ENCODE measurements at places on chromosomes 12 and 14. TPM values are rescaled to one million over a fixed set of nuclear protein-coding genes. Genes with fewer than 3 reads are reported as not detected.
A peak's percentile ranks its signal among the peaks of the same experiment; 100 is the strongest.

- no peak for DNase-seq
Observed at GRCh38 chr12:3947781-3948180, 74.6 kb upstream of the PARP11 start.

- DNase-seq: no peak
Observed at GRCh38 chr12:113867258-113867657, 98.9 kb downstream of the RBM19 start.

GRCh38 chr14:25011095-25011494 lies 38.9 kb downstream of the STXBP6 start:
- DNase-seq: no peak

DNA sequence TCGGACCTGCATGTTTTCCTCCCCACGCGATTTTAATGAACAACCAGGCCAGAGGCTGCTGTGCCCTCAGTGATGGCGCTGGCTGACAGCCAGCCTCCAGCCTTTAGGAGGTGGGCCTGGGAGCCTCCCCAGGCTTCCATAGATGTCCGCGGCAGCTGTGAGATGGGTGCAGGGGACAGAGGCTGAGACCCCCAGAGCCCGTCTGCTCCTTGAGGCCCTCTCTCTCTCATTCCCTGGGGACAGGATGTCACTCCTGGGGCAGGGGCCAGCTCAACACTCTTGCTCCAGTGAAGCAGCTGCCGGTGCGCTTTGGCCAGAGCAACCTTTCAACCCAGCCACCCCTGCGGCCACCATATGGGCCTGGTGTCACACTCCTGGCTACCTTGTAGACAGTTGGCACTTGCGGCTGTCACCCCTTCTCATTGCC lies 24.8 kb downstream of the MVK start:
- peak; percentile 18 for DNase-seq

DNA sequence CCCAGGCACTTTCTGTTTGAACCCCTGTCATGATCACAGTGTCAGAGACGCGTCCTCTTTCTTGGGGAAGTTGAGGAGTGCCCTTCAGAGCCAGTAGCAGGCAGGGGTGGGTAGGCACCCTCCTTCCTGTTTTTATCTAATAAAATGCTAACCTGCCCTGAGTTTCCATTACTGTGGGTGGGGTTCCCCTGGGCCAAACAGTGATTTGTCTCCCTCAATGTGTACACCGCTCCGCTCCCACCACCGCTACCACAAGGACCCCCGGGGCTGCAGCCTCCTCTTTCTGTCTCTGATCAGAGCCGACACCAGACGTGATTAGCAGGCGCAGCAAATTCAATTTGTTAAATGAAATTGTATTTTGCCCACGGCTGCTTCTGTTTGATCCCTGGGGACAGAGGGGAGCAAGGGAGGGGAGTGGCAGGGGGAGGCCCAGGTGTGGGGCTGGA lies 5.1 kb downstream of the SHMT2 start:
- DNase-seq: no peak

DNA sequence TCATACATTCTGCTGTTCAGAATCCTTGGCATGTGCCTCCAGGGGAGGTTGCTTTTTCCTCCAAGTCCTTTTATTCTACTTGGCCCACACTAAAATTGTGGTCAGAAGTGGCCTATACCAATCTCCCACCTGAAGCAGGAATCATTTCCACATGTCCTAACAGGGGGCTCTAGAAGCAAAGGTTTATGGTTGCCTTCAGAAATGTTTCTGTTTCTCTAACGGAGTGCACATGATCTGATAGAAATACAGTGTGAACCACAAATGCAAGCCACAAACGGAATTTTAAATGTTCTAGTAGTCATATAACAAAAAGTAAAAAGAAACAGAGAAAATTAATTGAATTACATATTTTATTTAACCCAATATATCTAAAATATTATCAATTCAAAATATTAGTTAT lies 4.0 kb downstream of the PTGER2 start:
- no peak for DNase-seq

DNA sequence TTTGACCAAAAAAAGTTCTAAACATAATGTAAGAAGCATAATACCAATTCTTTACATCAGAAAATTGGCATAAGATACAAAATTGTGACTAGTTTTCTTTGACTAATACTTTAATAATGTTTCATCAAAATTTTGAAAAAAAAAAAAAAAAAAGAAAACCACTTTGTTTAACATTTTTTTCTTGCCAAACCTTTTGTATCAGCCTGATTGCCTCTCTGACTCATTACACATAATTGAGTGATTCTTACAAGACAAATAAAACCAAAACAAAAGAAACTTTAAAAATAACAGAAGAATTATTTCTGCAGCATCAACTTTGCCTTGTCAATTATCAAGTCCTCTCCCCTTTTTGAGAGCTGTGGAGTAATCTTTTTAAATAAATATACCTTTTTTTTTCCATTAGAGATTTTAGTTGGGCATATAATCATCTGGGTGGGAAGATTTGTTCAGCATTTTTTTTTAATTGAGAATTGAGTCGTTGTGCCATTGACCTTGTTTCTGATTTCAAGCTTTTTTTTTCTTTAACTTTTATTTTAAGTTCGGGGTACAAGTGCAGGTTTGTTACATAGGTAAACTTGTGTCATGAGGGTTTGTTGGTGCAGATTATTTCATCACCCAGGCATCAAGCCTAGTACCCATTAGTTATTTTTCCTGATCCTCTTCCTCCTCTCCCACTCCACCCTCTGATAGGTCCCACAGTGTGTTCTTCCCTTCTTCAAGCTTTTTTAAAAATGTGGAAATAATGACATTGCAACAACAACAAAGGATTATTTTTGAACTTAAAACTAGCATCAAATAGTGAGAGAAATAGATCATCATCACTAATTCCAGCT lies 45.8 kb upstream of the HMGA2 start:
- DNase-seq: no peak

GRCh38 chr12:26878661-26879119 lies 45.7 kb upstream of the ITPR2 start:
- peak; percentile 88 for DNase-seq

- DNase-seq: no peak
Observed at GRCh38 chr12:117387832-117388231, 26.4 kb upstream of the NOS1 start.

DNA sequence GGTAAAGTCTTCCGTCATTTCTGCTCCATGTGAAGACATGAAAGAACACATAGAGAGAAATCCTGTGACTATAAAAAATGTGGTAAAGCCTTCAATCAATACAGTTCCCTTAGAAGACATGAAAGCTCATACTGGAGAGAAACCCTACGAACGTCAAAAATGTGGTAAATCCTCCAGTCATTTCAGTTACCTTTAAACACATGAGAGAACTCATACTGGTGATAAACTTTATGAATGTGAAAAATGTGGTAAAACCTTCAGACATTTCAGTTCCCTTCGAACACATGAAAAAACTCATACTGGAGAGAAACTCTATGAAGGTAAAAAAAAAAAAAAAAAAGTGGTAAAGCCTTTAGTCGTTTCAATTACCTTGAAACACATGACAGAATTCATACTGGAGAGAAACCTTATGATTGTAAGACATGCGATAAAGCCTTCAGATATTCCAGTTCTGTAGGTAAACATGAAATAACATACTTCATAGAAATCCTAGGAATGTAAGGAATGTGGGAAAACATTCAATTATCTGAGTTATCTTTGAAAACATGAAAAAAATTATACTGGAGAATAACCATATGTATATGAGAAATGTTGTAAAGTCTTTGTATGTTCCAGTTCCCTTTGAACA lies 60.4 kb downstream of the MAP4K5 start:
- no peak for DNase-seq

DNA sequence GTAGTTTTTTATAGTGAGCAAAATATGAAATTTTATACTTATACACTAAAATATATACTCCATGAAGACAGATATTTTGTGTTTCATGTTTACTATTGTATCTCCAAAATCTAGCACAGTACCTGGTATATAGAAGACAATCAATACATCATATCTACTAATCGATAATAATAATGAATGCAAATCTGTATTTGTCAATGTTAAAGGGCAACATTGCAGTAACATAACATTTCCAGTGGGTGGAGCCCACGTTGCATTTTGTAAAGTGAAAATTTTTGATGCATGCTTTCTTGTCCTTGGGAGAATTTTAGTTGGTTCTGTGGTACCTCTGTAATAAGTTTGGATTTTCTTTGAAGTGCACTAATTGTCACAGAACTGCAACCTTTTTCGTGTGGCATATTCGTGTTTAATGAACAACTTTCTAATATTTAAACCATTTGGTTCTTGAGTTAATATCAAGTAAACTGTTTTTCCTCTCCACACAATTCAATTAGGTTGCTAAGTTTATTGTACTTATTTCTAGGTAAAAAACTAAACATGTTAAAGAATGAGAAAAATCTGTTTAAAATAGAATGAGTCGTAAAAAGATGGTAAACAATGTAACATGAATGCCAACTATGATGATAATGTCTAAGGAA lies 47.4 kb downstream of the AVPR1A start:
- DNase-seq: peak; percentile 28

- DNase-seq: no peak
Observed at GRCh38 chr12:105332925-105333324, 2.4 kb downstream of the C12orf75 start.

- no peak for DNase-seq
Observed at GRCh38 chr12:10740182-10740581, 17.1 kb upstream of the YBX3 start.

GRCh38 chr14:30252151-30252550 lies 306.8 kb upstream of the G2E3 start:
- no peak for DNase-seq

DNA sequence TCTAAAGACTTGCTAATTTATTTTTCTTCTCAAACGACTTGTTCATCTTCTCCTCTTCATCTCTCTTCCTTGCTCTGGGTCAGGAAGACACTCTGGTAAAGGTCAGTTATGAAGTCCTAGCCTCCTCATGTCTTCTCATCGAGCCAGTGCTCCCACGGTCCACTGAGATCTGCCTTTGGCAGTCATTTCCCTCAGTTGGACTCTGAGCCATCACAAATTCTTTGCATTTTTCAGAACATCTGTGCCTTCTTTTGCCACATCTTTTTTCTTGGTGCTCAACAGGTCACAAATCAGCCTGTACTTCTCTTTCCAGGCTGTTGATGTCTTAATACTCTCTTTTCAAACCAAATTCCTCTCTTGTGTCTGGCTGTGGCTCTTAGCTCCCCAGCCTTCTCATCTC lies 49.7 kb downstream of the IGF1 start:
- no peak for DNase-seq

DNA sequence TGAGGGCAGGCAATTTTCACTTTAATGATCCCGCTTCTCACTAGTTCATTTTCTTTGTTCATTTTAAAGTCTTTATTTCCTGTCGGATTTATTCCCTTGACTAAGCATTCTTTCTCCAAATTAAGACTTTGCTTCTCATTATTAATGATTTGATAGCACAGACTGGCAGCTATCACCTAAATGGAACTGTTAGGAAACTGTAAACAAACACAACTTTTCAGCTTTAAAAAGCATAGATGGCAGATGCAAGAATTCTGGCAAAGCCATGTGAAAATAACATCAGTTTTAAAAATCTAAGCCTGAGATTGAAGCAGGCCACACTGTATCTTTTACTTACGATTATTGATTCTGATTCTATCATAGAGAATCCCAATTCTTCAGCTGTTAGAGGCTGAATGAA lies 111.4 kb downstream of the GARIN6 start:
- no peak for DNase-seq

- DNase-seq: no peak
Observed at GRCh38 chr12:110704750-110705149, 15.8 kb upstream of the HVCN1 start.

DNA sequence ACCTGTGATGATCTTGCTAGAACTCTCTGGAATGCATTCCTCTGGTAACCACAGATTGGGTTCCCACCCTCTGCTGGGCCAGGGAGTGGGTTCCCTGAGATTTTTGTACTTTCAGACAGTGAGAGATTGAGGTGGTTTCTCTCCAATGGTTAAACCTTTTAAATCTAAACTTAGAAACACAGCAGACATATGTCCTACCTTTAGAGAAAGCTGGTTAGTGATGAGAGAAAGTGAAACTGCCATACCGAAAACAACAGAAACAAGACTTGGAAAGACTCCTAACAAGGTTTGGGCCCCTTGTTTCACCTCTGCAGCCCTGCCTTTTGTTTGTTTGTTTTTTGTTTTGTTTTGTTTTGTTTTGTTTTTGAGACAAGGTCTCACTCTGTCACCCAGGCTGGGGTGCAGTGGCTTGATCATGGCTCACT lies 9.7 kb upstream of the SGPP1 start:
- no peak for DNase-seq

GRCh38 chr12:98744680-98745079 lies 99.6 kb downstream of the APAF1 start:
- DNase-seq: no peak

- DNase-seq: no peak
Observed at GRCh38 chr14:63692310-63693020, 35.4 kb downstream of the SGPP1 start.

GRCh38 chr12:76020731-76021672 lies 10.6 kb downstream of the PHLDA1 start:
- peak; percentile 37 for DNase-seq

GRCh38 chr12:66934302-66935062 lies 255.6 kb upstream of the GRIP1 start:
- no peak for DNase-seq

DNA sequence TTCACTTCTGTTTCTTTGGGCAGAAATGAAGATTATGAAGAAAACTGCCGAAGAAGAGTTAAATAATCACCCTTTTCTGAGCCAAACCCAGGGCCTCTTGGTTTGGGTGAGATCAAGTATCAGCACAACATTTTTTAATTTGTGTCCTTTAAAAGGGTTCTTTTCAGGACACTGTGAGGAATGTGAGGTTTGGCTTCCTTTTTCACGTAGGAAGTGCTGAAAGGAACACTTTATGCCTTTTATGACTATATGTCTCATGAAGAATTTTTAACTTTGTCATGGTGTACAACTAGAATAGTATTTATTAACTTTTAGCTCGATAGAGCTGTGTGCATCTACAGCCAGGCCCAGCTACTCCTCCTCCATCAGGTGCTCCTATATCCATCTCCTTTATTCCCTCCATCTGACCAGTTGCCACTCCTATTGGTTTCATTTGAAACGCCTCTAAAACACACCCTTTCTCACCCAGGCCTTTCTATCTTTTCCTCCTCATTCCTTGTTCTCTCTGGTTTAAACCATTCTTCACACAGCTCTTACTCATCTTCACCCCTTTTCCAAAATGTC lies 103.6 kb upstream of the LRIG3 start:
- DNase-seq: no peak

Gene HOXC9
- polyA plus RNA-seq: 16.6 TPM

Gene BHLHE41
- polyA plus RNA-seq: 2.3 TPM

Gene GSKIP
- polyA plus RNA-seq: 16.2 TPM

Gene VRTN
- polyA plus RNA-seq: not detected

Gene BEST3
- polyA plus RNA-seq: 41.2 TPM

Gene PRICKLE1
- polyA plus RNA-seq: 27.1 TPM

Gene CD9
- 43.9 TPM for polyA plus RNA-seq

Gene PTPN6
- polyA plus RNA-seq: 5.6 TPM

Gene LRRIQ1
- 0.58 TPM for polyA plus RNA-seq

Gene RBMS2
- 19.8 TPM for polyA plus RNA-seq

Gene BDKRB2
- 4.8 TPM for polyA plus RNA-seq

Gene NR4A1
- 12.7 TPM for polyA plus RNA-seq

Gene RNASE3
- 0.80 TPM for polyA plus RNA-seq

Gene SLC25A3
- 704 TPM for polyA plus RNA-seq

Gene C1S
- 69.2 TPM for polyA plus RNA-seq

Gene CEP170B
- polyA plus RNA-seq: 3.1 TPM

Gene ZBTB1
- 28.7 TPM for polyA plus RNA-seq

Gene CCDC85C
- polyA plus RNA-seq: 3.2 TPM
